ENCODE measurements at places on chromosomes 12 and 14.

DNA sequence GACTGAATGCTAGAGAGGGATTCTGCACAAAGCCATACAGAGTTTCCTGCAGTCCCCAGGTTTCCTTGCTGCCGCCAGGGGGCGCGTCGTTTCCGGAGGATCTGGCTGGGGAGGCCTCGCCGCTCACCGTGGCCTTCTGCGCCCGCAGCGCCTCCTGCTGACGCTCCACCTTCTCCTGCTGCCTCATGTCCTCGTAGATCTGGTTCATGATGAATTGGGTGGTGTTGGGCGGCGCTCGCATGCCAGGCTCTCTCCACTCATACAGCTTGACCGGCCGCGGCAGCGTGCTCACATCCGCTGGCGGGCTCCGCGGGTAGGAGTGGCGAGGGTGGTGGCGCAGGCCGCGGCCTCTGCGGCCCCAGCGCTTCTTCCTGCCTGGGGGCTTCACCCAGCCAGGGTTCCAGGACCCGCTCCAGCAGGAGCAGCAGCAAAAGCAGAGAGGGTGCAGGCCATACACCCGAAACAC, 987 bp downstream of the CCER1 start:
- DNase-seq, result no peak

DNA sequence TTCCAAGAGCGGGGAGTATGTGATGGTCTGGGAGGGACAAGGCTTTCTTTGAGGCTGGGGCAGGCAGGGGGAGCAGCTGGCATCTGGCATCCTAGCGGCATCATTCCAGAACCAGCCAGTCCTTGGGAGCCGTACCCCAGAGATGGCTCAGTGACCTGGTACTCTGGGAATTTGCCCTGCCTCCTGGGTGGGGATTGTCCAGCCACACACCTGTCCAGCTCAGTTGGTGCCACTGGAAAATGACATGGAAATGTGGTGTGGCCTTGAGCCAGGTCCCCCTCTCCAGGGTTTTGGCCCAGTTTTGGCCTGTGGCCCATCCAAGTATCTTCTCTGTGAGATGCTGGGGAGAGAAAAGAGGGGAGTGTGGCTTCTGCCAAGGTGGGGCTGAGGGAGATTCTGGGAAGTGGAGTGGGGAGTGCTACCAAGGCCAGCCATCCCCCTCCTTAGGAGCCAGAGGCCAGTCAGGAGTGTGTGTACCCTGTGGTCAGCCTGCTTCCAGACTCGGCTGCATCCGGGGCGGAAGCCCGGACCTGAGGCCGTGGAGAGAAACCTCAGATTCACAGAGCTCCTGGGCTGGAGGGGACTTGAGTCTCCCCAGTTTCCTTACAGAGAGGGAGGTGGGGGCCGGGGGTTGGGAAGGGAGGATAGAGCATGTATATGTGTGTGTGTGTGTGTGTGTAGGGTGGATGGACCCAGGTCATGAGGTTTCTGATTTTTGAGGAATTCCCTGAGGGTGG, 14.7 kb upstream of the KRT80 start:
- no peak for DNase-seq

DNA sequence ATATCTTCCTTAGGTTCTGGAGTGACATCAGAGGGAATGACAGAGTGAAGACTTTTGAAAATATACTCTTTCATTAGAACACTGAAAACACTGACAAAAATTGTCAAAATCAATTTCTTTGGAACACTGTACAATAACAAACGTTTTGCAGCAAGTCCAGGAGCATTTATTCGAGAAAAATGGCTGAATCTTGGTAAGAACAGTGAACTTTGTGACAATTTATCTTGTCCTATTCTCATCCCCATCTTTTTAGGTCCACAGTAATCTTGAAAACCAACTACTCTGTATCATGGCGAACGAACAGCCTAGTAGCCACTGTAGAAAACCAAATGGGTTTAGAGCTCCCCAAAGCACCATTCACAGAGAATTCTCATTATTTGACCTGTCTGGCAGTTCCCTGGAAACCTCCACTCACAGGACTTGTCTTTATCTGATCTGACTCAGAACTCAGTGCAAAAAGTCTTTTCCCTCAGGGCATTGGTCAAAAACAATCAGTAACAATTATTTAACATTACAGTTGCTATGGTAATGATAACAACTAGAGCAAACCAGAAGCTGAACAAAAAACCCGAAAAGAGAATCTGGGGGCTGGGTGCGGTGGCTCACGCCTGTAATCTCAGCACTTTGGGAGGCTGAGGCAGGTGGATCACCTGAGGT, 20.3 kb upstream of the PPP2R5E start:
- no peak for DNase-seq

- no peak for DNase-seq
Measured at GRCh38 chr12:111320258-111321050, 48.4 kb downstream of the PHETA1 start.

DNA sequence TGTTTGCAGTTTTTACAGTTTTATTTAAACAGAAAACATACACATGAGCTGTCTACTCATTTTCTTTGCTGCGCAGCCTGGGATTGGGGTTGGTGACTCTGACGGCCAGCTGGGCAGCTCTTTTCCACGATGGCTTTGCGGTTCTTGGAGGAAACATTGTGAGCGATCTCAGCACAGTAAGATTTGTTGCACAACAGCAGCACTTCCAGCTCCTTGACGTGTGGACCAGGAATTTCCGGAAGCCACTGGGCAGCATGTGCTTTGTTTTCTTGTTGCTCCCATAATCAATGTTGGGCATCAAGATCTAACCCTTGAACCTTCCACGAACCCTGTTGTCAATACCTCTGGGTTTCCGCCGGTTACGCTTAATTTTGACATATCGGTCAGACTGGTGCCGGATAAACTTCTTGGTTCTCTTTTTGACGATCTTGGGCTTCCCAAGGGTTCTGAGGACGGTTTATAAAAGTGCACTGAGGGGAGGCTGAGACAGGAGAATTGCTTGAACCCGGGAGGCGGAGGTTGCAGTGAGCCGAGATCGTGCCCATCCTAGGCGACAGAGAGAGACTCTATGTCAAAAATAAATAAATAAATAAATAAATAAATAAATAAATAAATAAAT, 21.8 kb downstream of the FKBP11 start:
- DNase-seq, result no peak

- DNase-seq, result no peak
Measured at GRCh38 chr14:85663256-85663655, 133.3 kb downstream of the FLRT2 start.

GRCh38 chr14:72924337-72924736, 1.9 kb upstream of the DCAF4 start:
- no peak for DNase-seq

- DNase-seq, result no peak
Measured at GRCh38 chr12:80565271-80565670, 121.2 kb downstream of the PTPRQ start.

GRCh38 chr12:122079033-122079531, 526 bp downstream of the MLXIP start:
- DNase-seq, result no peak

- DNase-seq, result no peak
Measured at GRCh38 chr12:113154351-113154973, 4.9 kb downstream of the CFAP73 start.

DNA sequence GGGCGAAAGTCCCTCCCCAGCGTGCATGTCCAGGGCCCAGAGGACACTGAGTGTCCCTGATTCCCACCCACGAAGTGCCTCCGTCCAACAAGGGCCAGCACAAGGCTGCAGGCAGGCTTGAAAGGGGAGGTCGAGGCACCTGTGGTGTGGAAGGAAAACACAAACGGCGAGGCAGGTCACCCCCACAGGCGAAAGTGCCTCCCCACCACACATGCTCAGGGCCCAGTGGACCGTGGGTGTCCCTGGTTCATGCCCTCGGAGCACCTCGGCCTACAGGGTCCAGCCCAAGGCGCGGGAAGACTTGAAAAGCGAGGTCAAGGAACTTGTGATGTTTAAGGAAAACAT, 370.4 kb downstream of the ALG10 start:
- DNase-seq, result no peak

DNA sequence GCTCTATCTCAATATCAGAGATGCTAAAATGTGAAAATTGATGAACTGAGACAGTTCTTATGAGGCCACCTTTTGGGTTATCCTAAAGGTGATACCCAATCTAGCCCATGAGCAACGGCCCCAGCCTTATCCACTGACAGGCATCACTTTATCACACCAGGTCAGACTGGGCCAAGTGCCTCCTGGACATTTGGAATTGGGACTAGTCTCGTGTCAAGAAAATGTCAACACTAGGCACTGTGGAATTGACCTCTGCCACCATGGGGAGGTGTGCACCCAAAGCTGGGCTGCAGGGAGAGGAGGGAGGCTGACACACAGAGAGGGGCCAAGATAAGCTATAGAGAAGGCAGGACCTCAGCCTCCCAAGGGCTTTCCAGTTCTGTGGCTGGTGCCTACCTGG, 78.5 kb upstream of the ZFP36L1 start:
- DNase-seq, result no peak

GRCh38 chr14:63436286-63437098, 106.7 kb downstream of the PPP2R5E start:
- no peak for DNase-seq

DNA sequence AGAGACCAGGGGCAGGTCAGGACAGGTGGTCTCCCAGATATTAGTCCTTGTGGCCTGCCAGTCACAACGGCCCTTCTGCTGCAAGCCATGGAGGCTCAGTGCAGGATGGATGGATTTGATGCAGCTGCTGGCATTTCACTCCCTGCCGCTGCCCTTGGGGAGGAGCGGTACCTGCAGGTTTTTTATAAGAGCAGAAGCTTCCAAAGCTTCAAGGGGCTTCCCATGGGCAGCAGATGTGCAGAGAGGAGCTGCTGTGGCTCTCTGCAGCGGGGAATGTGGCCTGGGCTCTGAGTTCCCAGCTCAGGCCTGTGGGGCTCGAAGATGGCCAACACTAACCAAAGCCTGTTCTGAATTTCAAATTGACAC, 379.3 kb downstream of the DPF3 start:
- no peak for DNase-seq

DNA sequence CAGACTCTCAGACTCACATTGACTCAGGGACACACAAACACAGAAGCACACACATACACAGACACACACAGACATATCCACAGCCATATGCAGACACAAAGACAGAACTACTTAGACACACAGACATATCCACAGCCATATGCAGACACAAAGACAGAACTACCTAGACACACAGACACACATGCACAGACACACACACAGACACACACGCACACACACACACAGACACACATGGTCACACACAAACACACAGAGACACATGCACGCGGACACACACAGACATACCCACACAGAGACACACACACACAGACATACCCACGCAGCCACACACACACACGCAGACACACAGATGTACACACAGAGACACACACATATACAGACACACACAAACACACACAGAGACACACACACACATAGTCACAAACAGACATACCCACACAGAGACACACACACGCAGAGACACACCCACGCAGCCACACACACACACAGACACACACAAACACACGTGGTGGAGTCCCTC, 25.7 kb downstream of the SERPINA1 start:
- no peak for DNase-seq

DNA sequence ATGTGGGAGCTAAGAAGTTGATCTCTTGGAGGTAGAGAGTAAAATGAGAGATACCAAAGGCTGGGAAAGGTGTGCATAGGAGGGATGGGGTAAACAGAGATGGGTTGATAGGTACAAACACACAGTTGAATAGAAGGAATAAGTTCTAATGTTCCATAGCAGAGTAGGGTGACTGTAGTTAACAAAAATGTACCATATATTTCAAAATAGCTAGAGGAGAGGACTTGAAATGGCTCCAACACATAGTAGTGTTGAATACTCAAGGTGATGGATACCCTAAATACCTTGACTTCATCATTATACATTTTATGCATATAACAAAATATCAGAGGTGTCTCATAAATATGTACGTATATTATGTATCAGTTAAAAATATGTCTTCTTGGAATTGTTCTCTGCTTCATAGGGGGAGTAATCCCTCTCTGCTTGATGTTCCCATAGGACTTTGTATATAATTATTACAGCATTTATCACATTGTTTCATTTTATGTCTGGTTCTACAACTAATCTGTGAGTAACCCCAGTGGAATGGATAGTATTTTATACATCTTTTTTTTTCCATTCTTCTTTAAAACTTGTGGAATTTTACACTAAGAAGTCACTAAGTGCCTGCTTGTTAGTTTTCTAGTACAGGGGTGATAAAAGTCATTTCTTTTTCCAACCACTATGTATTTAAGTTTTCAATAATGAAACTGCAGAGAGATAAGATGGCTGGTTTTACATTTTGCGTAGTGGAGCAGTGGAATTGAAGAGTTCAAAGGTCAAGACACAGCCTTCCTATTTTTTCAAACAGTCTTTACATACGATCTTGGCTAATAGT, 1940.0 kb upstream of the SEL1L start:
- DNase-seq, result no peak

DNA sequence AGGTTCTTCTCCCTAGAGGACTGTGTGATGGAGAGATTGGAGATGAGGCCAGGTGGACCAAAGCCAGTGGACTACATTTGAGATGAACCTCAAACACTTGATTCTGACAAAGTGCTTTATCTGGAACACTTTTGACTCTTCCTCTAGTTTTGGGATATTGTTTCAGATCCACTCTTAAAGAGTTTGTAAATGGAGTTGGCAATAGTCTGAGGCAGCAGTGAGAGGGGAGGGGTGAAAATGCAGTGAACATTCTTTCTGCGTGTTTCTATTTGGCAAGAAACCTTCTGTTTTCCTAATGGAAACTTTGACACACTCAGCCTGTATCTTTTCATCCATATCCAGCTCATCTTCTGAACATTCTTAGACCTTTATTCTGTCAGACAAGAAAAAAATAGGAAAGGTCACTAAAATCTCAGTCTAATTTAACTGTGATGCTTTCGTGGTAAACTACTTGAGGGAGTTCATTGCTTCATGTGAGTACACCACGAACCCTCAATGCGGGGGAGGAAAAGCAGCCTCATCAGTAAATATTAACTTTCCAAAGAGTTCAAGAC, 57.4 kb upstream of the KCNJ8 start:
- DNase-seq, result no peak

- DNase-seq, result no peak
Measured at GRCh38 chr14:41817626-41818025, 210.9 kb downstream of the LRFN5 start.

DNA sequence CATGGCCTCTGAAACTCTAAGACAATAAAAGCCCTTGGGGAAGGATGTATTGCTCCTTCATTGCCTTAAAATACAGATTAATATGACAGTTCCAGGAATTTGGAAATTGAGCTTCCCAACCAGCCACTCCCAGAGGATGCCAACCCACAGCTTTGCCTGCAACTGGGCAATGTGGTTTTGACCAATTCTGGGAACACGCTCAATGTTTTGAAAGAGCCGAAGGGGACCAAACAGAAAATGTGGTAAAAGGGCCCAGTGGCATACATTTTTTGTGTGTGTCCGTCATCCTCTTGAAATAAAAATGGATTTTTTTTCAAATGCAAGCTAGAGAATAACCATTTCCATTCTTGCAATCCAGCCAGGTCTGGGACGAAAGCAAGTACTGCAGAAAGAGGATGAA, 88.3 kb upstream of the PLEKHG7 start:
- no peak for DNase-seq
